ENCODE measurements at places on chromosomes 13 and 19.

DNA sequence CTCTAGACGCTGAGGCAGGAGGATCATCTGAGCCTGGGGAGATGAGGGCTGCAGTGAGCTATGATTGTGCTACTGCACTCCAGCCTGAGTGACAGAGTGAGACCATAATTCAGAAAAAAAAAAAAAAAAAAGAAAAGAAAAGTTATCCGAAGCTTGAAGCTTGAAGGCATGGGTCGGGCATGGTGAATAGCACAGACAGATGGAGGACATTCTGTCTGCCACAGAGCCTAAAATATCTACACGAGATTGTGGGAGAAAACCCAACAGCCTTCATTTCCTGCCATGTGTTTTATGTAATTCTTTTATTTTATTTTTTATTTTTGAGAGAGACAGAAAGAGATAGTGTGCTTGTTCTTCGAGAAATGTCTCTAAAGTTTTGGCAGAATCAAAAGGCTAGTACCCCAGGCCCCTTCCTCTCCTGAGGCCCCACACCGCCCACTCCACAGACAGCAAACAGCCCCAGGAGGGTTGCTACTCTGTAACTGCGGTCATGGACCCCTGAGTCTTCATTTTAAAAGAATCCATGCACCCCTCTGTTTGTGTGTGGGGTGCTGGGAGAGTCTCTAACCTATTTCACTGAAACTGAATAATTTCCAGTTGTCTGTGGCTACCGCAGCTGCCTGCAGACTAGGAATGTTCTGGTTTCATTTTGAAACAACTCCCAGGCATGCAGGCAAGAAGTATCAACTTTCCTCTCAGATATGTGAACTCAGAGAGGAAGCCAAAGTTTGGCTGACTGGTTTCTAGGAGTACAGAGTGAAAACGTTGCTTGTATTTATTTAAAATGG lies 38.4 kb upstream of the RCBTB2 start:
- no peak for DNase-seq

DNA sequence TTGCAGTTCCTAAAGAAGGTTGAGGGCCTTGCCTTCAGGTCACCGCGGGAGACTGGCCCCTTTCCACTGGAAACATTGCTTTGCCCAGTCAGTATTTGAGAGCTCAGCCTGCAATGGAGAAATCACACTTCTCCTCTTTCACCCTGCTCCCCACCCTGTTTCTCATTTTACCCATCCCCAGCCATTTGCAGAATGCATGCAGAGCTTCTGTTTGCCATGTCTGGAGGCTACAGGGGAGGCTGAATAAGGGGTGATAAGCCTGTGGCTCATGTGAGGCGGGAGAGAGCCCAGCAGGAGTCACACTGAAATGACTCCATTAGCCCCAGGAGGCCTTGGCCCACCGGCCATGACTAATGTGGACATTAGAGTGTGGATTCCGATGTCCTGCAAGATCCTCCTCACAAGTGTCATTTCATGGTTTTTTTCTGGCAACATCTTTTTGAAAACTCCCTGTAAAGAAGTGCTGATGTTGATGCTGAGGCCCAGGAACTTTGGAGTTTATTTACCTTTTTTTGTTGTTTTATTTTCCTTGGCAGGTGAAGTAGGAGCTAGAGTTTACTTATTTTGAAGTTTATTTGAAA lies 6.3 kb downstream of the SPINT2 start:
- DNase-seq = peak; percentile 93

- no peak for DNase-seq
Measured at GRCh38 chr13:95463531-95463930, 89.0 kb upstream of the CLDN10 start.

DNA sequence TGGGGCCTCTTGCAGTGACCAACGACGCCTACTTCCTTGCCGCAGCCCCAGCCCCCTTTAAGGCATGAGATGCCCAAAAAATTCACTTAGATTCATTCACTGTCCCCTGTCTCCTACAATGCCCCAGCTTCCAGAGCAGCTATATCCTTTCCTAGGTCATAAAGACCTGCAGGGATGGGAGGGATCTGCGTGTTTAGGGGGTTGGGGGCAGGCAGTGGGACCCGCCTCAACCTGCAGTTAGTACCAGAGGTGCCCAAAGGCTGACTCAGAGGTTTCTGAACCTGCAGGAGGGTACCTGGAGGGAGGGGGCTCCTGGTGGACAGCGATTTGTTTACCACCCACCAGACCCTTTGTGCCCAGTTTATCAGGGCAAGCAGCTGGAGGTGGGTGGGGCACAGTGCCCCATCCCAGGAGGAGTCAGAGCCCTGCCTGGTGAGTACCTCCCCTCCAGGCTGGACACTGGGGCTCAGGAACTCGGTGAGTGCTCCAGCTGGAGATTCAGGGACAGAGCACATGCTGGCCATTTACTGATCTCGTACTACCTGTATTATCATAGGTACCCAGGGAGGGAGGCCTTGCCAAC lies 10.1 kb downstream of the RPS28 start:
- DNase-seq = no peak

GRCh38 chr19:31089681-31090080 lies 259.6 kb downstream of the TSHZ3 start:
- no peak for DNase-seq

- no peak for DNase-seq
Measured at GRCh38 chr13:48297131-48297786, 6.3 kb upstream of the RB1 start.

GRCh38 chr19:23800868-23801267 lies 42.2 kb upstream of the ZNF681 start:
- DNase-seq = no peak

DNA sequence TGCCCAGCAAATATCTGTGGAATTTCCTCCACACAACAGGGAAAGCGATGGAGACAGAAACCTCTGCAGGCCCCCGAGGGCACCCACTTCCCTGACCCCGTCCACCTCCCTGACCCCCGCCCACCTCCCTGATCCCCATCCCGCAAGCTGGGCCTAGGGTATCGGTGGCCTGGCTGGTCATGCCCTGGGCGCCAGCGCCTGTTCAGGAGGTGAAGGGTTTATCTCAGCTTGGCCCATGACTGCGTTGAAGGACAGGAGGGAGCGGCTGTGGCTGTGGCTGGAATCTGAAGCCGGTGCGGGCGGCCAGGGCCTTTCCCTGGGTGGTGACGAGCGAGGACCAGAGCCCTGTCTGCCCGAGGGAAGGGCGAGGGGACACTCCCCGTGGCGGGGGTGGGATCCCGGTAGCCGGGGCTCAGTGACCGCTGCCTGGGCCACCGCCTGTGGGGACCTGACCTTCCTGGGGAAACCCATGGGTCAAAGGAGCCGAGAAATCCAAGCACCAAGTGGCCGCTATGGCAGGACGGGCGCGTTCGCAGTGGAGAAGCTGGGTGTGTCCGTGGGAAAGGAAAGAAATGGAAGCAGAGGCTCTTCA lies 20.7 kb downstream of the GAS6 start:
- no peak for DNase-seq

GRCh38 chr19:35756377-35757230 lies at the start of gene HSPB6:
Gene HSPB6, minus strand, starts transcription at chr19:35757029. Its CDS starts 21 bp downstream, at chr19:35757008.
- DNase-seq = no peak

GRCh38 chr13:100854006-100854405 lies 179.4 kb upstream of the TMTC4 start:
- DNase-seq = no peak

DNA sequence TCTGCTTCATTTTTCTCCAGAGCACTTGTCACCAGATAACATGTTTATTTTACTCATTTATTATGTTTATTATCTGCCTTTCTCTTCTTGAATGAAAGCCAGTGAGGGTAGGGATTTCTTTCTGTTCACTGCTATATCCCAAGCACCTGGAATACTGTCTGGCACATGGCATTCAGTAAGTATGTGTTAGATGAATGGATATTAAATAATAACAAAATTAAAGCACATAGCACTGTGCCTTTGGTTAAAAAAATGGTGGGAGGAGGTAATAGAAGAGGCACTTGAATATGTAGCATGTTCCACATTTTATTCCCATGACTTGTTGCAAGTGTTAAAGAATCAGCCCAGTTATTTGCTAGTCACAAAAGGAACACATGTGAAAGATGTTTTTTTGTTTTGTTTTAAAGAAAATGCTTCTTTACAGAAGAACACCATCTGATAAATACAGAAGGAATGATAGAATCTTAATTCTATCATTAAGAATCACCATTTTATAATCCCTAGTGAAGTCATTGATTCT lies 151.0 kb downstream of the DLEU7 start:
- DNase-seq = no peak

DNA sequence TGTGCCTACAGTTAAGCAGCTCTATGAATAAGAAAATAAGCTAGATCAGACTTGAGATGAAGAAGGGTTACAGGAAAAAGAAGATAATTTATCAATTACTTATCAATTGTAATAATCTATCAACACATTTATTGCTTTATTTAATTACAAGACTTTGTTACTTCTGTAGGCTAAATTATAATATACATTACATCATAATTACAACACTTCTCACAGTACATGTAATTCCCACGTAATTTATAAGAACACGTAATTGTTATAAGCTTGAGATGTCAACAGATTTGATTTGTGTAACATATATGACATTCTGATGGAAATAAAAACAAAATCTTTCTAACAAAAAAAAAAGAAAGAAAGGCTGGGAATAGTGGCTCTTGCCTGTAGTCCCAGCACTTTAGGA lies 36.8 kb downstream of the NEK5 start:
- no peak for DNase-seq

- DNase-seq = peak; percentile 64
Measured at GRCh38 chr19:50657712-50658440, 8.6 kb downstream of the C19orf81 start.

DNA sequence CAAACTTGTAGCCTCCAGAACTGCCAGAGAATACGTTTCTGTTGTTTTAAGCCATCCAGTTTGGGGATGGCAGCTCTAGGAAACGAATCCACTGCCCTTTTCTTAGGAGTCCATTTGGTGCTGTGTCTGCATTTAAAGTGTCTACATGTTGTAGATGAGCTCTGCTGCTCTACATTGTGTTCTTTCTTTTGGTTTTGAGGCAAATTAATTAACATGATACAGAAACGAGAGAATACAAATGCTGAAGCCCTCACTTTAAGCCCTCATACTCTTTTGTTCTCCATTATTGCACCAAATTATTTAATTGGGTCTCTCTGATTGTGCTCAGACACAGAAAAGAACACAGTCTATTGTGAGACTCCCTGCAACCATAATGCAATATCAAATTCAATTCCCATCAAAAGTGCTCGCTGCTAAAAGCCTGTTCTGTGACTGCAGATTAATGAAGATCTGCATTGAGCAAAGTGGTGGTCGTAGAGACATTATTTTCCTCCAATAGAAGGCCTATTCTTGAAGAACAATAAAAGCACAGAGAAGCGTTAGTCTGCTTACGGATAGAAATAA lies 166.3 kb upstream of the SOX21 start:
- no peak for DNase-seq

DNA sequence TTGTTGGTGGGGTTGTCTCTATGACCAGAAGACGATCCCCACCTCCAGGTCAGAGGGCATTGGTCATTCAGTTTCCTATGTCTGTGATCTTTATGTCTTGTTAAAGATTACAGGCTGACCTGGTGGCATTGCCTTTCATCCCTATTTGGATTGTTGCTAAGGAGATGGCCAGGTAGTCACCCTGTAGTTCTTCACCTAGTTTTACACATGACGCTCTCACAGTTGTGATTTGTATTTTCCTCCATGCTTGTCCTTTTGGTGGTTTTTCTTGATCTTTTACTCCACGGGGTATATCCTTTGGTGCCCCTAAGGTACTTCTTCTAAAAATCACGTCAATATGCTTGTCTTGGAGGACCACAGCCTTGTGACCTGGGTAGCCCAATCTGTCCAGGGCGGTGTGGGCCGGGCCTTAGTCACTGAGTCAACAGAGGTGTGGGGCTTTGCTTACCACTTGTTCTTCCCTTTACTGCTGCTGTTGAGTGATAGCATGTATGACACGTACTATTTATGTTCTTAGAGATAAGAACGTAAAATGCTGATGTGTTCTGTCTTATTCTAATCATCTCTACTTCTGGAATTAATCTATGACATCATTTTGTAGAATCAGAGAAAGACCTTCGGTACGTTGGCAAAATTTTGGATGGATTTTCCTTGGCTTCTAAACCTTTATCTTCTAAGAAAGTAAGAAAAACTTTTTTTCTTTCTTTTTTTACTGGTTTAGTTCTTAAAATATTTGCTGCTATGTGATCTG lies 20.1 kb downstream of the GPATCH1 start:
- no peak for DNase-seq

GRCh38 chr13:50419331-50419865 lies 404.2 kb downstream of the KCNRG start:
- DNase-seq = no peak

GRCh38 chr13:108193806-108194205 lies 21.5 kb downstream of the LIG4 start:
- no peak for DNase-seq

DNA sequence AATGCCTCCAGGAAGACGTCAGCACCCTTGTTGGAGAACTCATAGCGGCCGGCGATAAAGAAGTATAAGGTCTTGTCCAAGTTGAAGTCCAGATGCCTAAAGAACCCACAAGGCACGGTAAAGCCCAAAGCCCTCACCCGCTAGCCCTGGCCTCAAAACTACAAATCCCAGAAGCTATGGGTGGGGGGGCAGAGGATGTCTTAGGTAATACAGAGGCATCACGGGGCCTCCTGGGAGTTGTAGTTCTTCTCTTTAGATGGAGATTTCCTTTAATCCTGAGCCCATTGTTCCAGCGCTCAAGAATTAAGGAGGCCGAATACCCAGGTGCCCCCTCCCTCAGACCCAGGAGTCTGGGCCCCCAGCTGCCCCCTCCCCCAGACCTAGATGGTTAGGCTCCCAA lies 10.8 kb downstream of the GYS1 start:
- no peak for DNase-seq

DNA sequence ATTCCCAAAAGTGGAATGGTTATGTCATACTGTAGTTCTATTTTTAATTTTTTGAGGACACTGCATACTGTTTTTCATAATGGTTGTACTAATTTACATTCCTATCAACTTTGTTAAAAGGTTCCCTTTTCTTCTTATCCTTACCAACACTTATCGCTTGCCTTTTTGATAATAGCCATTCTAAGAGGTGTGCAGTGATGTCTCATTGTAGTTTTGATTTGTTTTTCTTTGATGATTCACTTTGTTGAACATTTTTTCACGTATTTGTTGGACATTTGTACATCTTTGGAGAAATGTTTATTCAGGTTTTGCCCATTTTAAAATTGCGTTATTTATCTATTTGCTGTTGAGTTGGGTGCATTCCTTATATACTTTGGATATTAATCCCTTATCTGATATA lies 188.8 kb upstream of the SPRY2 start:
- DNase-seq = no peak

DNA sequence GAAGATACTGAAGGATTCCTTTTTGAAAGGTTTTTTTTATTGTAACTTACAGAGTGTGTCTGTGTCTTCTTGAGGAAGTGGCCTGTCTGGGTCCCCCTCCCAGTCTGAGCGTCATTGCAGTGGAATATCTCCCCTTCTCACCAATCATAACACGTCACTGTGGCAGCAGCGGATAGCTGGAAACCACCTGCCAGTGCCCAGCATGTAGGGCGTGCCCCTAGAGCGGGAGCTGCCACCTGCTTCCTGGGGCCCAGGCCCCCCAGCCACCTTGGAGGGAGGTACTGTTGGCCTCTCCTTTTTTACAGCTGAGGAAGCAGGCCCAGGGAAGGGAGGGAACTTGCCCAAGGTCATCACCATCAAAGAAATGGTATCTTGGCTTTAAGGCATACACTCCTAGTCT lies 4.6 kb upstream of the DNM2 start:
- DNase-seq = no peak

Data from NCI-H146 (cell line).